Kasumi-1 (cell line): ENCODE measurements at places on chromosomes 7 and 10.

- DNase-seq = peak; percentile 48
Observed at GRCh38 chr7:5629941-5630340, 151.5 kb downstream of the RNF216 start.

DNA sequence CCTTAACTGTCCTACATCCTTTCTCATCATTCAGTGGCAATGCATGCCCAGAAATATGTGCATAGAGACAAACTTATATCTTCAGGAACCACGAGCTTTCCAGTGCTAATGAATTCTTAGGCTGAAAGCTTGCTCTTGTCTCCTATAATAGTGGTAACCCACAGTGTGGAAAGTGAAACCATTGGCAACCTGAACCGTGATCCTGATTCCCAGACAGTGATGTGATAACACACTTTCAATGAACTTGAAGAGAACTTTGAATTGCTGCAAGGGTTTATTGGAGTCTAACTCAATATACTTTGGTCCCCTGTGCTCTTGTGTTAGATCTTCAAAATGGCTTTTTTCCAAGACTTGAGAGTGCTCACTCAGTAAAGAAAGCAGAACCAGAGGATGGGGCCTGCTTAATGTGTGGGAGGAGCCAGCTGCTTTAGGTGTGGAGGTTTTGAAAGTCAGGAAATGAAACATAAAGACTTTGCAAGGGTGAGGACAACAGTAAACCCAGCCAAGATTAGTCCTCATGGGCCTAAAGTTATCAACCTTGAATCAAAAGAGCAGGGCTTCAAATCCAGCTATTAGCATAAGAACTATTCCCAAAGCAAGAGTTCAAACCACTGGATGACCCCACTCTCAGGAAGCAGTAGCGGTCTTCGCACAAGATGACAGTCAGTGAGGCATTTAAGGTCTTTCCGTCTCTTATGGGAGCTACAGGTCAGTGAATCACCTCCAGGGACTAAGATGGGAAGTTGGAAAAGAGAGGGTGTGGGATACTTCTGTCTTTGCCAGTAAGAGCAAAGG is 332.4 kb upstream of the NRP1 start:
- peak; percentile 66 for DNase-seq

GRCh38 chr10:110137142-110137545 is 70.3 kb upstream of the MXI1 start:
- DNase-seq = peak; percentile 100

- DNase-seq = no peak
Observed at GRCh38 chr7:92357260-92357659, 90.0 kb upstream of the GATAD1 start.

DNA sequence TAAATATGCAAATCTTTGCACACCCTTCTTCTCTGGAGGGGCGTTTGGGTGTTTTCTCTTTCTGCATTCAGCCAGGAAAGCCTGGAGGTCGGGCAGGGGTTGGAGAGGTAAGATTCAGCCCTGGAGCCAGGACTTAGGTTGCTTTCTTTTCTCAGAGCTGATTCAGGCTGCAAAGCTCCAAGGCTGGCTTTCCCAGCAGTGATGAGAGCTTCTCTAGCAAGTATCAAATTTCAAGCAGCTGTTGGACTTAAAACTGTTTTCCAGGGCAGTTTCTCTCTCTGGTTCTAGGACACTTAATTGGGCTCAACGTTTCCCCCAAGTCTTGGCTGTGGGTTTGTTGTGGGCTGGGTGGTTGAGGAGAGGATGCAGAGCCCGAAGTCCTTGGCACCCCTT is 608 bp downstream of the AKR1B10 start:
- DNase-seq = no peak

DNA sequence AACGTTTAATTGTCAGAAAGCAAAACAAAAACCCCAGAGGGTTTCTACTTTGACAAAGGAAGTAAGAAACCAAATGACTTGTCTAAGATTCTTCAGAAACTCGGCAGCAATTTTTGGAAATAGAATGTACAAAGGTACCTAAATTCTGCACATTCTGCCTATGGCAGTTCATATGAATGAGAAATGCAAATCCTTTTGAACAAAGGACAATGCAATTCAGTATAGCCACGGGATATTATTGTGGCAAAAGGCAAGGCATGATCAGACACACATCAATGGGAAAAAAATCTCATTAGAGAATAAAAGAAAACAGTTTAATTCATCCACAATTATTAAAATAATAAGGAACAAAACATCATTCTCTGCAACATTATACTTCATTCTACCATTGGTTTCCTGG is 93.4 kb downstream of the SEMA3C start:
- no peak for DNase-seq

- no peak for DNase-seq
Observed at GRCh38 chr7:458511-459245, 61.0 kb downstream of the PDGFA start.

- no peak for DNase-seq
Observed at GRCh38 chr7:69192134-69192533, 406.1 kb upstream of the AUTS2 start.

DNA sequence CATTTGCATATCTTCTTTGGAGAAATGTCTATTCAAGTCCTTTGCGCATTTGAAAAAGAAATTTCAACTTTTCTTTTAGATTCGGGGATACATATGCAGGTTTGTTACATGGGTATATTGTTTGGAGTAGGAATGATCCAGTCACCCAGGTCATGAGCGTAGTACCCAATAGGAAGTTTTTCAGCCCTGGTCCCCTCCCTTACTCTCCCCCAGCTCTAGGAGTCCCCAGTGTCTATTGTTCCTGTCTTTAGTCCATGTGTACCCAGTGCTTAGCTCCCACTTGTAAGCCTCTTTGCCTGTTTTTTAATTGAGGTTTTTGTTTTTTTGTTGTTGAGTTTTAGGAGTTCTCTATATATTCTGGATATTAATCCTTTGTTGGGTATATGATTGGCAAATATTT is 63.3 kb downstream of the SND1 start:
- no peak for DNase-seq

- no peak for DNase-seq
Observed at GRCh38 chr7:136266457-136266856, 289.3 kb upstream of the MTPN start.

- DNase-seq = no peak
Observed at GRCh38 chr10:100890673-100891317, 22.0 kb upstream of the SLF2 start.

DNA sequence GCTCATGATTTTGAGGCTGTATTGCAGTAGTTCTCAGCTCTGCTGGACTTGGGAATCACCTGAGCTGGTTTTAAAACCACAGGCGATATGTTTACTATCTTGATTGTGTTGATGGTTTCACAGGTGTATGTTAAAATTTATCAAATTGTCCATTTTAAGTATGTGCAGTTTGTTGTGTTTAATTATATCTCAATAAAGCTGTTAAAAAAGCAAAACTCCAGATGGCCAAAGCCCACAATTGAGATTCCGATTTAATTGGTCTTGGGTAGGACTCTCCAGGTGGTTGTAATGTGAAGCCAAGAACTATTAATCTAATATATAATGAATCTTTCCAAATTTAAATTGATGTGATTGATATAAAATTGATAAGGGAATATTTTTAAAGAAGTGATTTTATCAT is 48.6 kb downstream of the NRCAM start:
- DNase-seq = no peak

- DNase-seq = no peak
Observed at GRCh38 chr7:23021596-23021995, 7.7 kb upstream of the HYCC1 start.

- no peak for DNase-seq
Observed at GRCh38 chr7:63080831-63081230, 917.8 kb upstream of the ZNF722 start.

- DNase-seq = no peak
Observed at GRCh38 chr10:70785190-70785589, at the start of gene TBATA. Gene TBATA (minus strand): TSS chr10:70785377. CDS start chr10:70783379, 1,998 bp downstream.

DNA sequence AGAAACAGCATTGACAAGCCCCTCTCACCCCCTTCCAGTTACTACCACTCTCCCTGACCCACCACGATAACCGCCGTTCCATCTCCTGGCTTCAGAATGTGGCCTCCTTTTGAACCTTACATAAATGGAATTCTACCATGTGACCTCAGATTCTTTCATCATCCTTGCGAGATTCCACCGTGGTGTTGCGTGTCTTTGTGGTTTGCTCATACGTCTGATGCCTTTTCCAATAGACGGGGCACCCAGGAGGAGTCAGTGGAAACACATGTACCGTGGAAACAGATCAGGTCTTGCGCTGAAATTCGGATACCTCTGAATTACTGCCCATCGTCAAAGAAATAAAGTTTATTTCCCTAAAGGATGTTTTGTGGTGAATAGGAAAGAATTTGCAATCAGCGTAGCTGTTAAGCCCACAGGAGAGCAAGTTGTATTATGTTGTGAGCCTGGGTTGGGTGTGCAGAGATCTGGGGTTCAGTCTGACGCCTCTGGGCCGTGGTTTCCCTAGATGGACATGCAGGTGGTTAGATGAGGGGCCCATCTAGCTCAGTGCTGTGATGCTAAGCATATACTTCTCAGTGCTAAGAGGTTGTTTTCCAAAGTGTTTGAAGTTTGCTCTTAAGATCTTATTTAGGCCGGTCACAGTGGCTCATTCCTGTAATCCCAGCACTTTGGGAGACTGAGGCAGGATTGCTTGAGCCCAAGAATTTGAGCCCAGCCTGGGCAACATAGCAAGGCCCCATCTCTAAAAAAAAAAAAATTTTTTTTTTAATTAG is 29.1 kb downstream of the GTF2IRD1 start:
- DNase-seq = no peak

- no peak for DNase-seq
Observed at GRCh38 chr7:132486274-132486610, 90.0 kb downstream of the PLXNA4 start.

- no peak for DNase-seq
Observed at GRCh38 chr10:99444383-99445045, 14.1 kb upstream of the GOT1 start.

GRCh38 chr7:30894009-30894408 is 17.6 kb upstream of the AQP1 start:
- no peak for DNase-seq

DNA sequence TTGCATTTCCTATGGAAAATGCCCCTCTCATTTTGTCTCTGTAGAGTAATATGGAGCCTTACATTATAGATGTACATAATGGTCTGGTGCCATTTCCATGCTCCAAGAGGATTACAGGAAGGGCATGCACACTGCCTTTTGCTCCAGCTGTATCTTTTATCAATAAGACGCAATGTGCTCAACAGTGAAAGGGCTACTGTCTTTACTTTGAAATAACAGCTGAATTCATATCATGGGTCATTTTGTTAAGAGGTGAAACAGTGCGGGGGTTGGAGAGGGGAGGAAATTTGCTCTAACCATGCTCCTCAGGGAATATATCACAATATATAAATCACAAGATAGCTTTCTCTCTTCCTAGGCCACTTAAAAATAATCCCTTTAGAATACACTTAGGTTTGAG is 77.7 kb downstream of the ICA1 start:
- DNase-seq = no peak

DNA sequence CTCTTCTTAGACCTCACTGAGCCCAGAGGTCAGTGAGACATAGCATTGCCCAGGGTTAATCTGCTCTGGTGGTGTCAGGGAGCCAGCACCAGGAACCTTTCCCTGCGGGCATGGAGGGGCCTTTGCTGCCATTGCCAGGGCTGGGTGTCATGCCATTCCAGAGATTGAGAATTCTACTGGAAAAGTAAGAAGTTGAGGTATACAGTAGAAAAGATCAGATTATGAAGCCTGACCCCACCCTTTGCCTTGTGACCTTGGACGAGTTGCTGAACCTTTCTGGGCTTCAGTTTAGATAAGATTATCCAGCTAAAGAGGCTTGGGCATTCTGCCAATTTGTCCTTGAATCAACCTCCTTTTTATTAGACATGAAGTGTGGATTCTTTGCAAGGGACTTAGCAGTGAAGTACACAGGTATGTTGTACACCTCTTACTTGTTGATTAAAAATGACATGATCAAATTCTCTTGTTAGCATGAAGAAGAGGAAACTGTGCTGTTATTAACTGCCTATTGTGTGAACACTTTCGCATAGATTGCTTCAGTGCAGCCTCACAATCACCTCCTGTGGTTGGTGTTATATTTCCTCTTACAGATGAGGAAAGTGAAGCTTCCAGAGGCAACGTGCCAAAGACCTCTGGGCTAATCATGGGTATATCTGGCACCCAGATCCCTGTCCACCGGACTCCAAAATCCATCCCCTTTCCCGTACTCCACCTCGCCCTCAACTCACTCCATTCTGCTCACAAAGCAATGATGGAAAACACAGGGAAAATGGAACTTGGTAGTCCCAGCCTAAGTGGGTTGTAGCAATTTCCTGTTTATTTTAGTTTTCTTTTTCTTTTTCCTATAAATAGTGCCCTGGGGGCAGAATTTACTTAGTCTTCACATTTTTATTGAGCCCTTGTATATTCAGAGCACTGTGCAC is 151.3 kb downstream of the CAMK1D start:
- DNase-seq = peak; percentile 12

- DNase-seq = peak; percentile 61
Observed at GRCh38 chr10:20004087-20004523, 187.9 kb downstream of the PLXDC2 start.
